KG1 (cell line): ENCODE measurements at places on chromosomes 5 and 9.

GRCh38 chr9:35028341-35028740 is 38.8 kb downstream of the DNAJB5 start:
- no peak for DNase-seq

GRCh38 chr9:27398982-27399653 is 102.2 kb upstream of the EQTN start:
- DNase-seq = no peak

DNA sequence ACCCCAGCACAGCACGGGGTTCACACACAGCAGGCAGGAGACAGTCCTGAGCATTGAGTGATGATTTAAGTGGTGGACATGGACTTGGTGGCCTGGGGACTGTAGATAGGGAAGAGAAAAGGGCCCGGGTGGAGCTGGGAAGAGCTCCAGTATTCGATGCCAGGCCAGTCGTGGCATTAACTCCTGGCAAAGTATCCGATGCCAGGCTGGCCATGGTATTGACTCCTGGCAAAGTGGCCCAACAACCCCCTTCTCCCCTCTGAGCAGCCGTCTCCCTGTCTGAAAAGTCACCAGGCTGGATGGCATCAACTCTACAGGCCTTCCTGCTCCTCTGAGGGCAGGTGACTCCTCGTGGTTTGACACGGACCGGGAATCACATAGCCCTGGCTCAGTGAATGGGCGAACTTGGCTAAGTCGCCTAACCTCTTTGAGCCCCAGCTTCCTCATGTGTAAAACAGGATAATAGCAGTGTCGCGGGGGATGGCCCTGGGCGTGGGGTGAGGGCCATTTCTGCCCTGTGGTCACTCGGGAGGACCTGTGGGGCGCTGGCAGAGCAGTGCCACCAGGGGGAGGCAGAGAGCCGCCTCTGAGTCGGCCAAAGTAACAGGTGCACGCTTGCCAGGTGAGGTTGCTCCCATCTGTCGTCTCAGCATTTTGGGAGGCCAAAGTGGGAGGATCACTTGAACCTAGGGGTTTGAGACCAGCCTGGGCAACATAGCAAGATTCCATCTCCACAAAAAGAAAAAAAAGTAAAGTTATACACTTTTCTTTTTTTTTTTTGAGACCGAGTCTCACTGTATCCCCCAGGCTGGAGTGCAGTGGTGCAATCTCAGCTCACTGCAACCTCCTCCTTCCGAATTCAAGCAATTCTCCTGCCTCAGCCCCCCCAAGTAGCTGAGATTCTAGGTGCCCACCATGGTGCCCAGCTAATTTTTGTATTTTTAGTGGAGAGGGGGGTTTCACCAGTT is 5.7 kb upstream of the SEC16A start:
- DNase-seq = no peak

DNA sequence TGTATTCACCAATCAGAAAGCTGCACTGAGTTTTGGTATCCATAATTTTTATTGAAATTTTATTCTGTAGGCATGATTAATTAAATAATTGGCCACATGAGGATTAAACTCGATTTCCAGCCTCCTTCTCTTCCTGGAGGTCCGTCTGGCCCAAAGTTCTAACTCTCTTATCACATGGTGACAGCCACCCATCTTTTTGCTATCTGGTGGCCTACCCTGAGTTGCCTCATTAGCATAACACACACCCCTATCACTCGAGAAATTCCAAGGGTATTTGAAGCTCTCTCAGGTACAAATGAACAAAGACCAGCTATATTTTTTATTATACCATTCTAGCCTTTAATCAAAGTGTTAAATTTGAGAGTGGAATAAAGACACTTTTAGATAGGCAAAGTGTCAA is 57.7 kb downstream of the APC start:
- DNase-seq = no peak
